ENCODE measurements at places on chromosomes 12 and 14.

DNA sequence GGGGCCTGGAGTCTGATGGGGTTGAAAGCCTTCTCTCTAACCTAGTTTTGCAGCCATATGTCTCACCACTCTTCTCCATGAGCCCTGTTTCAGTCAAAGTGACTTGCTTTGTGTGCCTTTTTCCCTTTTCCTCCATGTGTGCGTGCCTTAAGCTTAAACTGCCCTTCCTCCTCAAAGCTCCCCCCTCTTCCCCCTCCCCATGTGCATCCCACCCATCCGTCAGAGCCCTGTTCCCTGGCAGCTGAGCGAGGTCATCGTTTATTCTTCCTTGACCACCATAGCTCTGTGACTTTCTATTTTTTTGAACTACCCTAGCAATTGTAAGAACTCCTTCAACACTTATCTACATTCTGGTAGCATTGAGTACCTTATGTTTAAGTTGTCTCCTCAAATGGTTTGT lies 24.9 kb downstream of the SAMD4A start:
- DNase-seq = no peak

- DNase-seq = no peak
These were observed 1.4 kb upstream of the AP4S1 start for GRCh38 chr14:31024010-31024480.

GRCh38 chr12:109710205-109710746 lies 3.3 kb upstream of the FAM222A start:
- no peak for DNase-seq

- no peak for DNase-seq
These were observed 137.9 kb downstream of the BTG1 start for GRCh38 chr12:92007787-92008186.

GRCh38 chr12:118870551-118870950 lies 110.8 kb upstream of the SRRM4 start:
- DNase-seq = no peak

DNA sequence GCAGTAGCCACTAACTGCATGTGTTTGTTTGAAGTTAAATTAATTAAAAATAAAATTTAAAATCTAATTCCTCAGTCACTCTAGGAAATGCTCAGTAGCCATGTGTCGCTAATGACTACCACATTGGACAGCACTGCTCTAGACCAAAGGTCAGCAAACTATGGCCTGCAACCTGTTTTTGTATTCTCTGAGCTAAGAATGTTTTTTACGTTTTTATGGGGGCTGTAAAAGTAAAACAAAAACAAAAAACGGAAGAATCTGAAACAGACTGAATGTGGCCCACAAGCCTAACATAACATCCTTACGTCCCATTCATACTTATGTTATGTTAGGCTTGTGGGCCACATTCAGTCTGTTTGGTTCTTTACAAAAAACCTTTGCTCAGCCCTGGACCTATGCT lies 57.8 kb downstream of the LIN52 start:
- DNase-seq = no peak

DNA sequence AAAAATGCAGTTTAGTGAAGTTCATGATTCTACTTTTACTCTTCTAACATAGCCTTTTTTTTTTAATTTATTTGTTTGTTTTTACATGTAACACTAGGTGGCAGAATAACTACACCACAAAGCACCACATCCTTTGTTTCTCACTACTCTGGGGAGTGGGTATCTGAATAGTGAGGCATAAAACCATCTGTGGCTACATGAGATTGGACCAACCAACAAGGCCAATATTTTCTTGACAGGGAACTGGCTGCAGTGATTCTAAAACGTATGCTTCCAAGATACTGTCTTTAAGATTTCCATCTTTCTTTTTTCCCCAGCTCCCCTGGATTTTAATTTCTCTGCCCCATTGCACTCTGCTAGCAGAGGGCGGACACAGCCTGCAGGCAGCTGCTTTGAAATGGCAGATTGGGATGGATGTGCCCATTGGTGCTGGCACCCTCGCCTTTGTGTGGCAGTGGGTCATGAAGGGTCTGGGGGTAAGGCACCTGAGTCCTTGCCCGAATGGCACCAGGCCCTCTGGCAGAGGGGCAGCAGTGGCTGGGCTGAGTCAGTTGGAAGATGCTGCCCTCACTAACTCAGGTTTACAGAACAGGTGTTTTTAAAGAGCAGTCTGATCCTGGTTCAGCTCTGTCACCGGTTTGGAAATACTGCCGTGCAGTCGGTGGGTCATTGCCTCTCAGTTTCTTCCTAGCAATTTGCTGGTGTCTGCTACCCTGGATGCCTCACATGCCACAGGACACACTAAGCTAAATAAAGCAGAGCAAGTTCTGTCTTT lies 429.1 kb downstream of the RAD51B start:
- DNase-seq = no peak

- DNase-seq = no peak
These were observed 4.9 kb downstream of the CFAP73 start for GRCh38 chr12:113154351-113154973.

DNA sequence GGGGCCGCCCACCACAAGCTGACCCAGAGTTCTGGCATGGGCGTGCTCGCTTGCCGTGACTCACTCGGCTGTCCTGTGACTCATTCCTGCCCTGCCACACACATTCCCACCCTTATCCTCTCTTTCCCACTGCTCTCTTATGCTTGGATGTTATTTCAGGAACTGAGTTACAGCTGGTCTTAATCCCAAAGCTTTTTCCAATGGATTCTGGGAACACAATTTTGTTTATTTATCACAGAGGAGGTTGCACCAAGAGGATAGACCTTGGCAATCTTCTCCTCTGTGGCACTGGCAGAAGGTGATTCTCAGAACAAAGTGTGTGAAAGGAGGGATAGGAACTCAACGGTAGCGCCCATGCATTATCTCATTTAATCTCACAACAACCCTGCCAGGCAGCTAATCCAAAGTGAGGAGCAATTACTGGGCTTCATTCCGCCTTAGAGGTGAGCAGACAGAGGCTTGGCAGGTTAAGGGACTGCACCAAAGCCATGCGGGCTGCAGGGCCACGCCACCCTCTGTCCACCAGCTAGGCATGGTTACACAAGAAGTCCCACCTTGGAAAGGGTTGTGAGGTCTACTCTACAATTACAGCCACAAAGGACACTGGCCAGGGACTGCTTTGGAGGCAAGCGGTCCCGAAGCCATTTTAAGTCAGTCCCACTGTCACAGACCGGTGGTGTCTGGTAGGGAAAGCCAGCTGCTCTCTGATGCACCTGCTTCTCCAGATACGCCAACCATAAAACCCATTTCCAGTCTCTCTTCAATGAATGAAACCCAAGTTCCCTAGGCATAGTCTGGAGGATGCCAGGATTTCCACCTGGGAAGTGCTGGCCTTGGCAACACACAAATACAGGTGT lies 32.9 kb downstream of the SYNE3 start:
- DNase-seq = no peak

GRCh38 chr12:51590347-51591015 lies 552 bp upstream of the SCN8A start:
- peak; percentile 57 for DNase-seq

DNA sequence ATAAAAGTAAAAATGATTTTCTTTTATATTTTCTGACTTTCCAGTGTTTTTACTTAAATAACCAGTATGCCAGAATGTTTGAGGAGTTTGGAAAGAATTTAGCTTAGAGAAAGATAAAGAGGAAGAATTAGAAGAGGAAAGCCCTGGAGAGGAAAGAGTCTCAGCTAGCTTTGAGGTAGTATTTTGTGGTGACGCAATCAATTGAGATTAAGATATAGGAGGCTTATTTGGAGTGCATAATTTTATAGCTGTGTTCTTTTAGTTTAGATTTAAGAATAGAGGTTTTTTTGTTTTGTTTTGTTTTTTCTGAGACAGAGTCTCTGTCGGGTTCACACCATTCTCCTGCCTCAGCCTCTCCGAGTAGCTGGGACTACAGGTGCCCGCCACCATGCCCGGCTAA lies 18.1 kb downstream of the CLEC2B start:
- DNase-seq = no peak

DNA sequence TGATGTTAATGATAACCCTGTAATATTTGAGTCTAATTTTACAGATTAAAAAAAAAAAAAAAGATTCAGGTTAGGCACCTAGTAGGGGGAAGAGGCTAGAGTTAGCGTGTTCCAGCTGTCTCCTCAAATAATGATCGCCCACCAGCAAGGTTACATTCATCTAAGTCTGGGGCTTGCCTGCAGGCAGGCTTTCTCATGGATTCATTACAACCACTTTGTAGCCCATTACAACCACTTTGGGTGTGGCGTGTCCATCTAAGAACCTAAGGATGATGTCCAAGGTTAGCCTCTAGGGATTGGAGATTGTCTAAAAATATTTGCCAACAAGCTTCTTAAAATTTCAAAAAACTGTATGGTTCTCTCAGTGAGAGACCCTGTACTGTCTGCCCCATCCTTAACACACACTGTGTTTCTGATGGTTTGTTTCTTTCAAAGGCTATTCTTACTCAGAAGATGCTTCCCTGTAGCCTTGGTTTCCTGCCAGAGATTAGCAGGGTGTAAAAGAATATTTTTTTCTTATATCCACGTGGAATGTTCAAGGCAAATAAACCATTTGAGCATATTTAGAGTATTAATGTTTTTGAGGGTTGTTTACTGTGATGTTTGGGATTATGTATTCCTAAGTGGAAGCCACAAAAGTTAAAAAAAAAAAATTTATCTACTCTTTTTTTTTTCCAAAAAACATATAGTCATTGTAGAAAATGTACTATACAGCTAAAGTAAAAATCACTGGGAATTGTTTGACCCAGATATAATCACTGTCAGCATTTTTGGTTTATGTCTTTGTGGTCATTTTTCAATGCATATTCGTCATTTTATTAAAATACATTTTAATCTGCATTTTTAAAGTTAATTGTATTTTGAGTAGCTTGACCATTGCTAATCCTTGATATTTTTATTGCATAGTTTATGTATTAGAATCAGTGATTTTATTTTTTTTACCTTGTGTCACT lies 1.7 kb downstream of the DYNC1H1 start:
- DNase-seq = no peak

GRCh38 chr12:97168804-97169203 lies 261.7 kb downstream of the NEDD1 start:
- no peak for DNase-seq

Measured in T-helper 17 cell (primary cell).